ENCODE measurements at places on chromosomes 13 and 19.

DNA sequence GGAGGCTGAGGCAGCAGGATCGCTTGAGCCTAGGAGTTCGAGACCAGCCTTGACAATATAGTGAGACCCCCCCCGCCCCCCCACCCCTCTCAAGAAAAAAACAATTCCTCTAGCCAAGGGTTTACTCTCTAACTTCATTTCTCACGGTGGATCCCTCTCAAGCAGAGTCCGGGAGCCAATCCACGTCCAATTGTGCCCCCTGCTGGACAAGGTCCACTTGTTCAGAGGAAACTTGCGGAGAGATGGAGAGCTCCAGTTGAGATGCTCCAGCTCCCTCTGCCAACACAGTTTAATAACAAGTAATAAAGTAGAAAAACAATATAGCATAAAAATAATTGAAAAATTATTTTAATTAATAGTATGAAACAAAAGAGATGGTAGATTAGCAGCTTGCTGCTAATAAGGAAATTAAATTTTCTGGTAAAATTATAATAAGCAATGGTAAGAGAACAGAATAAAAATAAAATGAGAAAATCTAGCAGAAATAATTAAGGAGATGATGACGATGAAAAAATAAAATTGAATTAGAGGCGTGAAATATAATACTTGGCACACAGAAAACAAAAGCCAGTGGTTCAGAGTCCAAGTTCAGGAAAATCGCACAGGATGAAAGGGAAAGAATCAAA, 14.5 kb upstream of the SIGLEC14 start:
- DNase-seq = no peak

DNA sequence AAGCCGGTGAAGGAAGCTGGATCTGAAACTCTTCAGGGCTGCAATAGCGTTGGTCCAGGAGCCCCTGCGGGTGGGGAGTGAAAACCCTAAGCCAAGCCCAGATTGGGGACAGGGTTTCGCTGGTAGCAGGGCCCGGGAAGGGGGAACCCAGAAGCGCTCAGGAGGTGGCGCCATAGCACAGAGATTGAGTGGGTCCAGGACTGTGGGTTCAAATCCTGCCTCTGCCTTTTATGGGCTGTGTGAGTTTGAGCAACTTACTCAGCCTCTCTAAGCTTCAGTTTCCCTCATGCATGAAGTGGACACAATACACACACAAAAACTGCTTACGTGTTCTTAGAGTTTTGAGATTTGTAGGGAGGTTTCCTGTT, 8.3 kb upstream of the SYCN start:
- DNase-seq = no peak

GRCh38 chr19:35087393-35087792, 28.2 kb upstream of the FXYD3 start:
- DNase-seq = no peak

GRCh38 chr13:33015791-33016323, 366 bp upstream of the KL start:
- no peak for DNase-seq

- peak; percentile 32 for DNase-seq
Observed at GRCh38 chr13:39767791-39768517, 112.5 kb downstream of the COG6 start.

DNA sequence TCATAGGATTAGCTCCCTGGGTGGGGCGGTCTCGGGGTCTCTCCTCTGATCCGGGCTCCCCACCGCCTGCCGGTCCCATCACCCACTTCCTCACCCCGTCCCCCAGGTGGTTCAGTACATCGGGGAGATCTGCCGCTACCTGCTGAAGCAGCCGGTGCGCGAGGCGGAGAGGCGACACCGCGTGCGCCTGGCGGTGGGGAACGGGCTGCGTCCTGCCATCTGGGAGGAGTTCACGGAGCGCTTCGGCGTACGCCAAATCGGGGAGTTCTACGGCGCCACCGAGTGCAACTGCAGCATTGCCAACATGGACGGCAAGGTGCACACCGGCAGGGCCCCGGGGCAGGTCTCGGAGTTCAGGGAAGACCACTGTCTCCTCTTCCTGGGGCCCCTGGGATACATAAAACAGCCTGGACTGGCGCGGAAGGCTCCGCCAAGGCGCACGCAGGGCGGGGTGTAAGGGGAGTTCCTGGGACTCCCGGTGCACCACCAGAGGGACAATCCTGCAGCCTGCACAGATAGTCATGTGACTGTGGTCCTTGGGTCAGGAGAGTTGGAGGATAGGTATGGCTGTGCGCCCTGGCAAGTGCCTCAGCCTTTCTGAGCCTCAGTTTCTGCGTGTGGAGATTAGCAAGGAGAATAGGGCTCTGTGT, 14.2 kb upstream of the PGLS start:
- no peak for DNase-seq

DNA sequence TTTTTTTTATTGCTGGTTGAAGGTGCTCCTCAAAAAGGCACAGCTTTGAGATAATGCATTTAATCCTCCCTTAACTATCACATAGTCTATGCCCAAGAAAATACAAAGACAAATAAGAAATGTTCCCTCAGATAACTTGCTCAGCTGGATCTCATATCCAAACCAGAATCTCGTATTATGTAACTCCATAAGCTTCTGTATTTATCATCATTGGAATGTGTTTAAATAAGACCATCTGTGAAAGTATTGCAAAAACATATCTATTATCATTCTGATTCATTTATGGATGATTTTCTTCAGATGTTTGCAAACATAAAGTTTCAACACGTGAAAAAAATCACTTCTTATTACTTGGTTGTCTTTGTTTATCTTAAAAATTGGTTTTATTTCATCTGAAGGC, 190.9 kb downstream of the IRS2 start:
- DNase-seq = no peak

DNA sequence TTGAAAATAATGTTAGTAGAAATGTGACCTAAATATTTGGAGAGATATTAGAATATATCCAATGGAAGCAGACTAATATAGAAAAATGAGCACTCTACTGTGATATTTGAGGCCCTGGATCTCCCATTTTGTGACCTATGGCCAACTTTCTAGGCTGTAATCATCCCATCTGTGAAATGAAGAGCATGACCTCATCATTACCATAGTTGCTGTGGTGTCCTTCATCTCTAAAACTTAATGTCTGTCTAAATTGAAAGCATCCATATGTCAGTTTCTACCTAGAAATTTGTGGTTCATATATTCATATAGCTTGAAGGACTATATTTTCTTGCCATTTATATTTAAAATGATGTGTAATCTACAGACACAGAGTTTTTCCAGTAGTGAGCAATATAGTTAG, 41.6 kb downstream of the PAN3 start:
- DNase-seq = no peak

GRCh38 chr13:84702174-84702573, 819.9 kb upstream of the SLITRK1 start:
- no peak for DNase-seq

DNA sequence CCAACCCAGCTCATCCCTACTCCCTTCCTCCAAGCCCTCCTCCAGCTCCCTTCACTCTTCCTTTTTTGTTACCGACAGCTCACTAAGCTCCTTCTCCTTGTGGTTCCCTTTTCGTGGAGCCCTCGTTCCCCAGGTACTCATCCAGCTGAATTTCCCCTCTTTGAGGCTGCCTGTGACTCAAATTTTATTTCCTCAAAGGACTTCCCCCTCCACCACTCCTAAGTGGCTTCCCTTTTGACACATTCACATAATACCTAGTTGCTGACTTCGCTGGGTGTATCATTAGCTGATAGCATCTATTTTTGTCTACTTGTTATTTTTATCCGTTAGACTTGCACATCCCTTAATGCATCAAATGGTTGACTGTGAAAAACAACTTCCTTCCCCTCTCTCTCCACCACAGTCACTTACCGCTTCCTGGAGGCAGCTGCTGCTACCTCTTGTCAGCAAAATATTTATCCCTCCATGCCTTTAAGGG, 14.5 kb downstream of the FFAR2 start:
- no peak for DNase-seq

GRCh38 chr19:54430306-54431254, 15.3 kb downstream of the TTYH1 start:
- no peak for DNase-seq
